IMR-90 (cell line): ENCODE measurements at places on chromosomes 3 and 15. TPM values are rescaled to one million over a fixed set of nuclear protein-coding genes. Genes with fewer than 3 reads are reported as not detected.

DNA sequence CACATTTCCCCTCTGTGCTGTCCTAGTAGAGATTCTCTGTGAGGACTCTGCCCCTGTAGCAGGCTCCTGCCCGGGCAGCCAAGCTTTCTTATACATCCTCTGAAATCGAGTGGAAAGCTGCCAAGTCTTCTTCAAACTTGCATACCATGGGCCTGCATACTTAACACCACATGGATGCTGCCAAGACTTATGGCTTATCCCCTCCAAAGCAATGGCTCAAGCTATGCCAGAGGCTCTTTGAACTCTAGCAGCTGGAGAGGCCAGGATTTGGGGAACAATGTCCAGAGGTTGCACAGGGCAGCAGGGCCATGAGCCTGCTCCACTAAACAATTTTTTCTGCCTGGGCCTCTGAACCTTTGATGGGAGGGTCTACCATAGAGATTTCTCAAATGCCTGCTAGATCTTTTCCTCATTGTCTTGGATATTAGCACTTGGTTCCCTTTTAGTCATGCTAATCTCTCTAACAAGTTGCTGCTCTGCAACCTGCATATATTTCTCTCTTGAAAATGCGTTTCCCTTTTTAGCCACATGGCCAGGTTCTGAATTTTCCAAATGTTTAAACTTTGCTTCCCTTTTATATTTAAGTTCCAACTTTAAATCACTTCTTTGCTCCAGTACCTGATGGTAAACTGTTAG lies 6.1 kb upstream of the PLSCR4 start:
- peak; percentile 68 for DNase-seq

DNA sequence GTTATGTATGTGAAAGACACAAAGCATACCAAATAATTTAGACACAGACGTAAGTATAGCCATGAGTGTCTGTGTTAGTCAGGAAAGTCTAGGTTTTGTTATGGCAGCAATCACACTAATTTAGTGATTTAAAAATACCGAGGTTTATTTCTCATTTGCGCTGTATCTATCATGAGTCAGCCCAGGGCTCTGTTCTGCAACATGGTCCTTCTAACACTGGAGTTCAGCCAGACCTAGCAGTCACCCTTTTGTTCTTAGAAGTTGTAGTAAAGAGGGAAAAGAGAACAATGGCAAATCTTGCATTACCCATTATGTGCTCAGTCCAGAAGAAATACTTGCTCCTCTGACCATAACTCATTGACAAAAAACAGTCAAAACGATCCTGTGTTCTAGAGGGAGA lies 311.5 kb downstream of the NLGN1 start:
- DNase-seq = peak; percentile 39

GRCh38 chr3:60728006-60728405 lies 523.2 kb downstream of the FHIT start:
- DNase-seq = no peak

- no peak for DNase-seq
Observed at GRCh38 chr15:101397521-101398003, 91.9 kb downstream of the PCSK6 start.

- no peak for DNase-seq
Observed at GRCh38 chr15:101137312-101137940, 114.4 kb downstream of the CHSY1 start.

GRCh38 chr15:67035886-67036285 lies 29.5 kb upstream of the SMAD3 start:
- DNase-seq = peak; percentile 51

- peak; percentile 40 for DNase-seq
Observed at GRCh38 chr15:80275961-80276360, 23.9 kb upstream of the CTXND1 start.

- no peak for DNase-seq
Observed at GRCh38 chr3:76361010-76361409, 575.7 kb upstream of the ZNF717 start.

DNA sequence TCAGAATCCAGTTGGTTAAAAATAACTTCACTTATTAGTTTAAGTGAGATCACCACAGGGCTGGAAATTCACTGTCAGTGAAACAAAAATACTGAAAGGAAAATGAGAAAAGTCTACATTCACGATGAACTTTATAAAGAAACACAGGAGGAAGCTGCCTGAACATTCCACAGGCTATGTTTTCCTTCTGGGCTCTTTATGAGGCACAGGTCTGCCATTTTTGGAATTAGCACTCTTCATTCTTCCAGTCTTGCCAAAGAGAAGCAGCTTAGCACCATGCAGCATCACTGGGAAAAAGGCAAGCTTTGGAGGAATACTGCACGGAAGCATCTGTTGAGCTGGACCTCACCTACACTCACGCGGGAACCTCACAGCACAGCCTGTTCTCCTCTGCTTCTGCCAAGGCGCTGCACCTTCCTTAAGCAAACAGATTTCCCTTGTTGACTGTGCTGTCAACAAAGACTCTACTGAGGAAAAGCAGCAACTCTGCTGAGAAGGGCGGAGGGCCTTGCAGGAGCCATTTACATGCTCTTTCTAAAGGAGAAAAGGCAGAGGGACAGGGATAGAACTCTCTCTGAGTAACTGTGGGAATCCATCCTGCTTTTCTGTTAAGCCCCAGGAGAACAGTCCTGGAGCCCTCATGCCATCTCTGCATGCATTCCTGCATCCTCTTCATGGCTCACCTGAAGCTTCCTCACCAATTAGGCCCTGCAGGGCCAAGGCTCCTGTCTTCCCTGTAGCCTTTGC lies 15.7 kb downstream of the SUSD5 start:
- no peak for DNase-seq

GRCh38 chr3:127784865-127785710 lies 37.2 kb downstream of the MGLL start:
- DNase-seq = no peak

GRCh38 chr3:119745942-119746341 lies 36.0 kb upstream of the NR1I2 start:
- DNase-seq = no peak

The SPINK8 gene
- not detected in 2 replicates for total RNA-seq

GRCh38 chr15:49313650-49314049 lies 109.4 kb upstream of the FGF7 start:
- peak; percentile 94 for DNase-seq

GRCh38 chr3:192899540-192899982 lies 18.1 kb downstream of the MB21D2 start:
- DNase-seq = peak; percentile 91

DNA sequence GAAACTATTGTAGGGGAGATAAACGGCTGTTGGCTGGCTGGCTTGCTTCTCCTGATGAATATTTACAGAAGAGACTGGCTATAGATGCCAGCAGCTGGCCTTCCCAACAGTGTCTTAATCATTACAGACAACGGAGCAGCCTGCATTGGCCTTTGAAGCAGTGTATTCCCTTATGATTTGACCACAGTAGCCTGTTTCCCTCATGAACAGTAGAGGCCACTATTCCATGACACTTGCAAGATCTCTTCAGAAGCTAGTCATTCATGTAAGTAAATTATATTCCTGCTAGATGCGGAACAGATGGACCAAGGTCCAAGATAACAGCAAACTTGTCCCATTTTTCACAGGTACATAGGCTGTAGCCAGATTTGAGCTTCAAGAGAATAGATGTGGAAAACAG lies 47.3 kb downstream of the TMCO5A start:
- DNase-seq = peak; percentile 55

The NSUN3 gene
- 6.8 and 11.1 TPM in 2 replicates for total RNA-seq

DNA sequence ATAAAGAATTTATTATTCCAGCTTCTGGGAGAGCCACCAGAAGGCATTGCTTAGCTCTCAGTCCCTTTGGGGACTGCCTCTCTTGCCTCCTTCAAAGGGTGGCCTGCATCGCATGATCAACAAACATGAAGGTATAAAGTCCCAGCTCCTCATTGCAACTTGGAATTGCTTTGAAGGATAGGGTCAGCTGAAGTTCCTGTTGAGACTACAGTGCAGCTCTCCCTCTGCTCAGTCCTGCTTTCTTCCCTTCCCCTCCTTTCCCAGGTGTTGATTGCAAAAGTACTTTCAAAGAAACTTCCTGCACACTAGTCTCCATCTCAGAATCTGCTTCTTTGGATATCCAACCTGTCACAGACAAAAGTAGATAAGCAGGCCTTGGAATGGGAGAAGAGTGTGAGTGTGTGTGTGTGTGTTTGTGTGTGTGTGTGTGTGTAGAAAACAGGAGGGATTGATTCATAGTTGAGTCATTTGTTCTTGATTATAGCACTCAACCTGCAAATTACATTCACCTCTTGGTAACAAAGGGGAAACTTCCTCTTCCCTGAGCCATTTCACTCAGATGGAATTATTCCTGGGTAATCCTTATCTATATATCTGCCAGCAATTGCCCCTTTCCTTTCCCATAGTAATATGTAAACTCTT lies 13.7 kb downstream of the CCR8 start:
- no peak for DNase-seq

The KY gene
- total RNA-seq = under 0.01 TPM in 2 replicates

DNA sequence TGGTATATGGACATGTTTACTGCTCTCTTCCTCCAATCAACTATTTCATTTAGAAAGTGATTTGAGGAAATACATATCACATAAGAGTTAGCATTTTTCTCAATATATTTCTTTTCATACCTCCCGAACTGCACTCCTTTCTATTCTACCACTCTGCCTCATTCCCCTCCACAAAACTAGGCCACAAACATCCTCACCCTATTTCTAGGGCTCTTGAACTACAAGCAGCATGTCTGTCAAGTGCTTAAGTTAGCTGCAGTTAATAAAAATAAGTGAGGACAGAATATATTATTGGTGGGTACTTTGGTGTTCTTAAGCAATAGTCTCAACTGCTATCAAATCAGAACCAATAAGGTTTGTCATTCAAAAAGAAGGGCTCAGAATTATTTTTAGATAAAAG lies 125.1 kb downstream of the CLASP2 start:
- no peak for DNase-seq

DNA sequence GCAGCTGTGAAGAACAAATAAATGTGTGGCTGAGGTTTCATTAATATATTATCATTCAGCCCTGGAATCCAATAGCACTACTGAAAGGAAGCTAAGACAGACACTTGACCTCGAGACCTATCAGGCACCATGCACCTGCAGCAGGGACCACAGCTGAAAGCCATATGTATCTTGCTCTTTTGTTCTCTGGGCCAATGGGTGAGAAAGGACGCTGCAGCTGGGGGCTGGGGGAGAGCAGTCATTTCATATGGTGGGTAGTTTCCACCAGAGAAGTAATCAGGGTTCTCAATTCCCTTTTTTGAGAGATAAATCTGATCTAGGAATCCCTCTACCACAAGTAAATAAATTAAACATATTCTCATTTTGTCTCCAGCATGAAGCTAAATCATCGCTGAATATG lies 225.6 kb upstream of the STRIT1 start:
- DNase-seq = no peak

The CASR gene
- not detected in 2 replicates for total RNA-seq

The GHRL gene
- not detected in 2 replicates for total RNA-seq

DNA sequence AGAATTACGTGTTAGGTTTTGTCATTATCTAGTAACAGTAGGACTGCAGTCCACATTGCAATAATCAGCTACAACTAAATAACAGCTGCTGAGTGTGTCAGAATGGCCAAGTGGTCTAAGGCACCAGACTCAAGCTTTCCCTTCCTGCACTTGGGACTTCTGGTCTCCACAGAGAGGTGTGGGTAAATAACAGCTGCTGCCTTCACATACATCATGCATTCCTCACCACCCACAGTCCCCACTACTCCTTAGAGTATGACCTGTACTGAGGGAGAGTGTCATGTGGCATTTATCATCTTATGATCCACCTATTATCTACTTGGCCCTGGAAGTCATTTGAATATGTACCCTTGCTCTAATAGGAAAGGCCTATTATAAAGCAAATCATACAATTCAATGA lies 22.2 kb upstream of the ZMAT3 start:
- peak; percentile 59 for DNase-seq

DNA sequence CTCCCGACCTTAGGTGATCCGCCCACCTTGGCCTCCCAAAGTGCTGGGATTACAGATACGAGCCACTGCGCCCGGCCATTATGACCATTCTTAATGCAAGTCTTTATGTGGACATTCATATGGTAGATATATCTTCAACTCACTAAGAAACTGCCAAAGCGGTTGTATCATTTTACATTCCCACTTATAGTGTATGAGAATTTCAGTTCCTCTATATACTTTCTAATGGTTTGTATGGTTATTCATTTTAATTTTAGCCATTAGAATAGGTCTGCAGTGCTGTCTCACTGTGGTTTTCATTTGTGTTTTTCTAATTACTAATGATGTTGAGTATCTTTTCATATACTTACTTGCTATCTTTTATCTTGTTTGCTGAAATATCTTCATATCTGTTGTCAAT lies 32.5 kb downstream of the TCF12 start:
- DNase-seq = no peak

- DNase-seq = peak; percentile 82
Observed at GRCh38 chr3:124117486-124117885, 125.6 kb upstream of the ROPN1 start.

The SPTSSB gene
- total RNA-seq = not detected in 2 replicates

GRCh38 chr3:187016639-187017345 lies 86.5 kb downstream of the ST6GAL1 start:
- DNase-seq = peak; percentile 11

GRCh38 chr15:50190166-50190570 lies 8.2 kb downstream of the SLC27A2 start:
- no peak for DNase-seq

DNA sequence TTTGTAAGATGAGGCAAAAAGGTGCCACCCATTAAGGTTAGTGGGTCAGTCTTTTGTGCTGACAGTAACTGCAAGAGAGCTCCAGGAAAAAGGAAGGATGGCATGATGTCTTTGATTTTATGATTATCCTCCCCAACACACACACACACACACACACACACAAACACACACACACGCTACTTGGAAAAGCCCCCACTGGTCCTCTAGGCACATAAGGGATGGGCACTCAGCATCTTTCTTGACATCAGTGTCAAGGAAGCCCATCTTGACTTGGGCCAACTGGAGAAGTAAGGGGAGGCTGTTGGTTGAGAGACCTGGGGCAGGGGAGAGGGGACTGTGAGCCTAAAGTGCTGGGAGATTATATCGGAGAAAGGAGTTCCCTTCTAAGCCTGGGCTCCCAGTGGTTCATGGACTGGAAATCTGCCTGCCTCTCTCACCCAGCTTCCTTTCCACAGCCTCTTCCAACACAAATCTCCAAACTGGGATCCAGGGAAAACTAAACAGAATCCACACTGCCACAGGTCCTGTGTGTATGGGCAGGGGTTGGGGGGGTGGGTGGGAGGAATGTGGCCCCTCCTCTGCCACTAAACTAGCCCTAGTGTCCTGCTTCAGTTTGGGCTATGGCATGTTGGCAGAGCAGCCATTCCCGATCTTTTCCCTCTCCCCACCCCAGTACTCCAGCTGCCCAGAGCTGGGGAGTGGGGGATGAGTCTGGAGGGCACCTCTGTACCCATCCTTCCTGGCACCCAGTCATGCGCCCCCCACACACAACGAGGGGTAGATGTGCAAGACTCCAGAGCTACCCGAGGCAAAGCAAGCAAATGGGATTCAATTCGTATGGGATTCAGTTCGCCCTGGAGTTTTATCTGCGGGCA lies 1.6 kb downstream of the AMOTL2 start:
- DNase-seq = peak; percentile 30

- no peak for DNase-seq
Observed at GRCh38 chr15:93989440-93989998, 241.8 kb upstream of the MCTP2 start.

DNA sequence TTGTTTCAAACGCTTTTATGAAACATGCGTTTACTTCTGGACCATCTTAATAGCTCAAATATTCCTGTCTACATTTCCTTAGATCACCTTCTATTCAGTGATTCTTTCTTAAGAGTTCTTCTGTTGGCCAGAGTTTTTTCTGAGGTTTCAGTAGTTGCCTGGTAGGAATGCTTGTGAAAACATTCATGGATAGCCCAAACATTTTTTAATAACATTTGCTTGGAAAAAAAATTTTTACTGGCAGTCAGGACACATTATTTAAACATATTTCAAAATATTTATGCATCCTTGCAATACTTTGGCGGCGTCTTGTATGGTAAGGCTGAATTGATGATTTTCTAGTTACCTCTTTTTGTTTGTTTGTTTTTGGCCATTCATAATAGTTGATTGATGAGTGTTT lies 47.4 kb upstream of the ZBTB20 start:
- peak; percentile 46 for DNase-seq
